NCI-H1092 treated with DMSO at 0.1 percent for 48 hours (cell line): ENCODE measurements at places on chromosomes 7 and 10.

DNA sequence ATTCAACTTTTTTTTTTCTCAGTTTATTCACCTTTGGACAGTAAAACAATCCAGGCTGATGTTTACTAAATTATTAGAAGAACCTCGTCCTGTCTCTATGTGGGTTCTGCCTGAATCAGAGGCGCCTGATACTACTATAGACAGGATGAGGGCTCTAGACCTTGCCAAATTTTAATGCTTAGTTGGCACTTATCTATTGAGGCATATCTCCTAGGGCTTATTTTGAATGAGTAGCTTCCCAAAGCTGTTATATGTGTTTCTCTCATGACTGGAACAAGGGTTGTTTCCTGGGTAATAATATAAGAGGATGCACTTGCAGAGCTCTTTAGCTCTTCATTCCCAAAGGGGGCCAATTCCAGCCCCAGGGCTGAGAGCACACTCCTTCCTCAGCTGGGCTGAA is 23.6 kb downstream of the HECW1 start:
- no peak for DNase-seq

- DNase-seq: no peak
These were observed 85.6 kb upstream of the AGR3 start for GRCh38 chr7:16967300-16967811.

DNA sequence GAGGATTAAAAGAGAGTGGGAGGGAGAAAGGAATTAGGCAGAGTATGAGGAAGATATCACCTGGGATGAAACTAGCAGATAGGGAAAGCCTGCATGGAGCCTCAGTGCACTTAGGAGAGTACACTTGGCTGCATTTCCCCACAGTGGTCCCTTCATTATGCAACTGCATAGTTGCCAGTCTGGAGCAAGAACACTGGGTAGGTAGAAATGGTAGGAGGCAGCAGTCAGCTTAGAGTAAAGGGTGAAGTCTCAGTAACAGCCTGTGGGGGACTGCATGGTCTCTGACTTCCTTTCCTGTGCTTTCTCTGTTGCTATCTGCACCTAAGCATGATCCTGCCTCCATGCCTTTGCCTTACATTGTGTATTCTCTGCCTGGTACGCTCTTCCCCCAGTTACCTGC is 14.0 kb upstream of the PCGF5 start:
- peak; percentile 17 for DNase-seq

DNA sequence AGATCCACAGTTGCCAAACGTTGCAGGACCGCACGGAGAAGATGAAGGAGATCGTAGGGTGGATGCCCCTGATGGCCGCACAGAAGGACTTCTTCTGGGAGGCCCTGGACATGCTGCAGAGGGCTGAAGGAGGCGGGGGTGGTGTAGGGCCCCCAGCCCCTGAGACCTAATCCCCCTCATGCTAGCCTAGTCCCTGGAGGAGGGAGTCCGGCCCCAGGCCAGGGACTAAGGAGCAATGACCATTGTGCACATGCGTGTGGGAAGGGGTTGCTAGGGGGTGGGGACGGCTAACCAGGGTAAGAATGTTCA is 1.5 kb upstream of the PCOLCE start:
- no peak for DNase-seq

DNA sequence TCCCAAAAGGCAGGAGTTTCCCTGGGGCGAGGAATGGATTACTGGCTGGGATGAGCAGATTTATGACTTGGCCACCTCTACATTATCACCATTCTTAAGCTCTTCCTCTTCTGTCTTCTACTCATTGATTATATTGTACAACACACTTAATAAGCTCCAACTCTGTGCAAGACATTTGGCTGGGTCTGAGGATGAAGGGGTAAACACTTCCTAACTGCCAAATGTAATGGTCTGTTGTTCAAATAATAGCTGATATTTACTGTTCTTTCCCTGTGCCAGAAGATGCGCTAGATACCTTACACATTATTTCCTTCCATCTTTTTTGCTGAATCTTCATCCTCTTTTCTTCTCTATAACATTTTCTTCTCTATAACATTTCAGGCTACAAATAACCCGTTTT is 11.6 kb downstream of the OR6V1 start:
- no peak for DNase-seq

DNA sequence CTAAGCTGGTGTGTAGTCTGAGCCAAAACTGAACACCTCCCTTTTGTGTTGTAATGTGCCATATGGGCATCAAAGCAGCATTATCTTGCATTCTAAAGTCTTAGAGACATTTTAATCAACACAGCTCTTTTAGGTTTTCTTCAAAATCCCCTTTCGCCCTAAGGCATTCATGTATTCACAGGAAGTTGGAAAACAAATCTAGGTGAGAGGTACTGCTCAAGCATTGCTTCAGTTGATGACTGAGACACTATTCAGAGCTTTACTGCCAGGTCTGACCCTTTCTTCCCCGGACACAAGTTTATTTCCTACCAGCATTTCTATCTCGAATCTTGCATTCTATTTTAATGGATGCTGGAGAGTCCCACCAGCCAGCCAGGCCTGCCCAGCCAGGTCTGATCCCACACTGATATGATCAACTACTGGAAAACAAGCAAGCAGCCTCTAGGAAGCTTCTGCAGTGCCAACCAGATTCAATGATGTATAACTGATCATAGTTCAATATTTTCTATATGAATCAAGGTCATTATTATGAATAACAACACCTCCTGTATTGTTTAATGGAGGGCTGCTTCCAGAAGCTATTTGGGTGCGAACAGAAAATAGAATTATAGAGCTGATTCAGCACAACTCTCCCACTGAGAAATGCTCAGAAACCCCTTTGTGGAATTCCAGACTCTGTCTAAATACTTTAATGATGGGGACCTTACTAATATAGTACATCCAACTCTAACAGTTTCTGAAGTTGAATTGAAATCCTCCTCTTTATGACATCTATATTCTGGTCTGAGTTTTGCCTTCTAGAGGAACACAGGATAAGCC is 4.0 kb upstream of the BRAF start:
- no peak for DNase-seq

- no peak for DNase-seq
These were observed 162.1 kb downstream of the ZNF438 start for GRCh38 chr10:30869566-30869965.

DNA sequence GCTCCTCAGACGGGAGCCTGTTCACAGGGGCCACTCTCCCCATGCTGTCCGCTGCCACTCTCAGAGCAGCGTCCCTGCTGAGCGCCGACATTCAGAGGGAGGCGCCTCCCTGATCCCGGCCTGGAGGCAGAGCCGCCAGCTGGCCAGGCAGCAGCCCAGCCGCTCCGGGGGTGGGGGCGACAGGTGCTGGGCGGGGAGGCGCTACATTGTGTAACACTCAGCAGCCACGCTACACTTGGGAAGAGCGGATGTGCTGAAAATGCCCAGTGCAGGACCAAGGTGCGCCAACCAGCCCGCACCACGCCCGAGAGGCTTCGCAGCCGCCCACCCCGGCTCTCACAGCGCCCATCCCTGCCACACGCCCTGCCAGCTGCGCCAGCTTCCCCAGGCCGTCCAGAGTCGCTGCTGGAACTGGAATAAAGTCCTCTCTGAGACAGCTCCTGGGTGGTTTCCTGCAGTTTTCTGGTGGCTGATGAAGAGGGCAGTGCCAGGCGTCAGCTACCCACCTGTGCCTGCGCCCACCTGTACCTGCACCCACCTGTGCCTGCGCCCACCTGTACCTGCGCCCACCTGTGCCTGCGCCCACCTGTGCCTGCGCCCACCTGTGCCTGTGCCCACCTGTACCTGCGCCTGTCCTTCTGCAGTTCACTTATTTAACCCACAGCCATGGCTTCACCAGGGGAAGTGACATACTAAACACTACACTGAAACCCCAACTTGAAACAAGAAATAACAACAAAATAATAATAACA is 25.7 kb downstream of the STK32C start:
- peak; percentile 38 for DNase-seq

DNA sequence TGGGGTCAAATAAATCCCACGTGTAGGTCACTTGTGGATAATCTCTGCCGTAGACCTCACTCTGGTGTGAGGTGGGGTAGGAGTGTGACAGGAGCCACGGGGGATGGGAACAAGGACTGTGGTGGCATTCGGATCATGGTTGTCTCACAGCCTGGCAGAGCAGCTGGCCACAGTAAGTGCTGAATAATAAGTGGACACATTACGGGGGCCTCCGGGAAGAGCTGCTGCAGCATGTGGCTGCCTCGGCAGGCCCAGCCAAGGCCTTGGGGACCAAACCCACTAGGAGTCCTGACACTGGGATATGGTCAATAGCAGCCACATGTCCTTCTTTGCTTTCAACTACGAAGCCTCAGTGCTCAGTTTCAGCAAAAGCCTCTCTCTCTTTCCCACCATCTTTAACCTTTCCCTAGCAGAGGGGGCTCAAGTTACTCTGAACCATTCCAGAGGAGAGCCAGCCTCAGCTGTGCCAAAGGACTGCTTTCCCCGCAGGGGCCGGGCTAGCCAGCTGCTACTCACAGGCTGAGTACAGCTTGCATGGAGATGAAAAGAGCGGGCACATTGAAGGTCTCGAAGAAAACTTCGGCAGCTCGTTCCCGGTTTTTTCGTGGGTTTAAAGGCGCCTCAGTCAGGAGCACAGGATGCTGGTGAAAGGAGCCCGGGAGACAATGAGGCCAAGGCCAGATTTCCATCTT is 17.3 kb downstream of the ACTR1A start:
- DNase-seq: no peak

- no peak for DNase-seq
These were observed 372.5 kb upstream of the MKI67 start for GRCh38 chr10:128498746-128499145.

DNA sequence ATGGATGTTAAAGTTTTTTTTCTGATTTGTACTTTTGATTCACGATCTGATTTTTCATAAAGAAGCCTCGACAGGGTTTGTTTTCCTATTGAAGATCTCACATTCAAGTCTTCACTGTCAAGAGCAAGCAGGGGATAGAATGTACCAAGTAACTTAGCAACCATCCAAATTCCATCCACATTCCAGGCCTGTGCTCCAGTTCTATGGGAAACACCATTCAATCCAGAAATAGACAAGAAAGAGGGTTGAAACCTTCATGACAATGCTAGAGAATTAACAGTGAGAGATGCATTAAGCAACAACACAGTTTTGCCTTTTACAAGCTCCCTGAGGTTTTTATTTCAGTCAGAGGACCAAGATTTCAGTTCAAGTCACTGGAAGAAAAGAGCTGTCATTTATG is 300.2 kb downstream of the NEBL start:
- DNase-seq: no peak

GRCh38 chr10:58691528-58691927 is 178.9 kb downstream of the BICC1 start:
- DNase-seq: no peak

- DNase-seq: peak; percentile 58
These were observed 3.4 kb upstream of the CHST12 start for GRCh38 chr7:2399848-2400587.

DNA sequence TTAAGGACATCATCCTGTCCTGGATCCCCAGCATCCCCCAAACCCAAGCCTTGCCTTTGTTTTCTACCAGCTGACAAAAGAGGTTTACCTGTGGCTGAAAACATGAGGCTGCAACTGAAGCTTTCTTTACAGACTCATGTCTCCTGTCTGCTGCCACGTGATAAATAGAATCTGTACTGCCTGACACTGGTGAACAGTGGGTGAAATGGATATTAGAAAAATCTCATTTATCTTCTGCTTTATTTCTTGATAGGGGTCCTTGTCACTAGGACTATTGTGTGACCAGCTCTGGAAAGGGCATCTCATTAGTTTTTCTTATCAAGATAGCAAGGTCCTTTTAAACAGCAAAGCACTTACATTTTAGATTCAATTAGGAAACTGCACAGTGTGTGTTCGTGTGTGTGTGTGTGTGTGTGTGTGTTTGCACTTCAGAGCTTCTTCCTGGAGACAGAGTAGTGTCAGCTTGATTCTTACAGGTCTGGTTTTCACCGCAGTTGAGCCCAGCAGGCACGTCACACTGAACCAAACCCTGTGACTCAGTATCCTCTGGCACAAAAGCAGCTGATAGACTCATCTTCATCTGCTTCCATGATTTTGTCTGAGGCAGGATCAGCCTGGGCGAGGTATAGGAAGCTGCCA is 373.5 kb upstream of the CELF2 start:
- DNase-seq: no peak

DNA sequence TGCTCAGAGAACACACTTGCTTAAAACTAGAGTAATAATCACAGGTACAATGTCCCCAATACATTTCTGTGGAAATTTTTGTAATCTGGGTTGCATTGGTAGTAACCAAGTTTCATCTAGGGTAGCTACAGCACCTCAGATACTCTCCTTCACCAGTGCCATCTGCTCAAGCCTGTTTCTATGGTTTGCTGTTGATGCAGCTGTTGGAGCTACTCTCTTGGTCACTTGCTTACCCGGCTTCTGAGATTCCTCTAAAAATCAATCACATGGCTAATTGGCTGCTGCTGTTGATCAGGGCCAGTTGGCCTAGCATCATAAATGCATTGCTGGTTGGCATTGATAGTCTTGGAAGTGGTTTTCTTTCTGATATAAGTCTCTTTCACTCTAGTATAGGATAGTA is 220.8 kb downstream of the BICC1 start:
- no peak for DNase-seq
